Jurkat, Clone E6-1 (cell line): ENCODE measurements at places on chromosomes 12 and 14.

- no peak for DNase-seq
Observed at GRCh38 chr14:55074662-55075061, 23.2 kb downstream of the MAPK1IP1L start.

- no peak for DNase-seq
Observed at GRCh38 chr12:42756841-42757623, 167.5 kb upstream of the PRICKLE1 start.

GRCh38 chr12:95124106-95124505 lies 50.7 kb upstream of the NR2C1 start:
- no peak for DNase-seq

DNA sequence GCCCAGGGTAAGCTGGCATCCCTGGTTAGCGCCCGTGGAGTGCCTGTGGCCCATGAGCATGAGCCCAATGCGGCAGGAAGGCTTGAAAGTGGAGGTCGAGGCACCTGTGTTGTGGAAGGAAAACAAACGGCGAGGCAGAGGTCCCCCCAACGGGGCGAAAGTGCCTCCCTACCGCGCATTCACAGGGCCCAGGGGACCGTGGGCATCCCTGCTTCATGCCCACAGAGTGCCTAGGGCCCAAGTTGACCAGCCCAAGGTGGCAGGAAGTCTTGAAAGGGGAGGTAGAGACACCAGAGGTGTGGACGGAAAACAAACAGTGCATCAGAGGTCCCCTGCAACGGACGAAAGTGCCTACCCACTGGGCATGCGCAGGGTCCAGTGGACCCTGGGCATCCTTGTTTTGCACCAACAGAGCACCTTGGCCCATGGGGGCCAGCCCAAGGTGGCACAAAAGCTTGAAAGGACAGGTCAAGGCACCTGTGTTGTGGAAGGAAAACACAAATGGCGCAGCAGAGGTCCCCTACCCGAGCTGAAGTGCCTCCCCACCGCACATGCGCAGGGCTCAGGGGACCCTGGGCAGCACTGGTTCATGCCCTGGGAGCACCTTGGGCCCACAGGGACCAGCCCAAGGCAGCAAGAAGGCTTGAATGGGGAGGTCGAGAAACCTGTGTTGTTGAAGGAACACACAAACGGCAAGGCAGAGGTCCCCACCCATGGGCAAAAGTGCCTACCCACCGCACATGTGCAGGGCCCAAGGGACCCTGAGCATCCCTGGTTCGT lies 377.5 kb downstream of the ALG10 start:
- no peak for DNase-seq

DNA sequence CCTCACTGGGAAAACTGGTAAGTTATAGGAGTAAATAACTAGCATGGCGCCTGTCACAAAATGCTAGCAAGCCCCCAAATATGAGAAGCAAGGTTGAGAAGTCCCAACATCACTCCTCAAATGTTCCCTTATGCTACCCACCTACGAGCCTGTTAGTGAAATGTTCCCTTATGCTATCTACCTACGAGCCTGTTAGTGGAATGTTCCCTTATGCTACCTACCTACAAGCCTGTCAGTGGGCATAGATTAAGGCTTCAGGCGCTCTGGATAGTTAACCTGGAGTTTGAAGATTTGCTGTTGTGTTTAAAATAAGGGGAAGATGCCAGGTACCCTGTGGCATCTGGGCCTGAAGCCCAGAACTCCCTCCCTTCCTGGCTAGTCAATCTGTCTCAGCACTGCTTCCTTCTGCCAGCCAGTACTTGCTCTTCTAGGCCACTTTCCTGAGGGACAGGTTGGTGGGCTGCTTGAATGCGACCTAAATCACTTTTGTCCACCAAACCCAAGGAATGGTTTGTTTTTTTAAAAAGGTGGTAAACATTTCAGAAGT lies 67.1 kb upstream of the SINHCAF start:
- DNase-seq, result no peak

- DNase-seq, result no peak
Observed at GRCh38 chr14:34680806-34681479, 33.5 kb downstream of the CFL2 start.

GRCh38 chr12:41228066-41228820 lies 40.1 kb downstream of the PDZRN4 start:
- DNase-seq, result no peak

DNA sequence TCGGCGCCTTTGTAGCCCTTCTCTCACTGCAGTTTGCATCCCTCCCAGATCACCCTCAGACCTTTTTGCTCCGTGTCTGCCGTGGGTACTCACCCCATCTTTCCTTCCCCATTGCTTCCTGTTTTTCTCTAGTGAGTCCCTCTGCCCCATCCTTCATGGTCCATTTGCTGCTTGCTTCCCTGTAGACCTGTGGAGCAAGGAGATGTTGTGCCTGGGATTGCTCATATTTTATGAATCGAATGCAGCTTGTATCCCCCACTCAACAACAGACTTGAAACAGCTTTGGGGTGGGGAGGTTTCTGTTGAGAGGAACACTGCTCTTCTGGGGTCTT lies 661 bp downstream of the DENR start:
- no peak for DNase-seq

- no peak for DNase-seq
Observed at GRCh38 chr14:104598039-104598909, 6.3 kb downstream of the TMEM179 start.

GRCh38 chr12:57590864-57591781 lies at the start of gene PIP4K2C:
TSS of gene PIP4K2C (plus strand) at chr12:57591192. CDS start at chr12:57591290, 98 bp downstream.
- peak; percentile 40 for DNase-seq

- peak; percentile 70 for DNase-seq
Observed at GRCh38 chr12:11812586-11813437, 163.3 kb downstream of the ETV6 start.

DNA sequence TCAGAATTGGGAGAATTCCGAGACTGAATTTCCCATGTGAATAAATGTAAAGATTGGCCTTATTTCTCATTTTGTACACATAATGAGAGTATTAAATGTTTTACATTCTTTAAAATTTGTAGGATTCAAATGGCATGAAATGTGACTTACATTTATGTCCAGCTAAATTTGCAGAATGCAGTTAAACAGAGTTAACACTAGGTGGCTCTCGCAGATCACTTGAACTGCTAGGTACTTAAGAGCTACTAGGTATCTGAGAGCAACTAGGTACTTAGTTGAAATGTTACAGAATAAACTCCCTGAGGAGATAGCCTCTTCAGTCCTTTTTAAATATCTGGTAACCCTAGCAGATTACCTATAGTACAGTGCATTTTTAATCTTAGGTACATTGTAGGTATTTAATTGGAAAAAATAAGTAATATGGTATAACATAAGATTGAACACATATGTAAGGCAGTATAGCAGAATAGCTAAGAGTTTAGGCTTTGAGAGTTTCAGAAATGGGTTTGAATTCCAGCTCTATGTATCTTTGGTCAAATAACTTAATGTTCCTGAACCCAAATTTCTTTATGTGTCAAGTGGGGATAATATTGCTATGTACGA lies 73.8 kb downstream of the KIAA0586 start:
- DNase-seq, result peak; percentile 69

- no peak for DNase-seq
Observed at GRCh38 chr14:106666341-106666740, 1140.0 kb downstream of the TMEM121 start.

DNA sequence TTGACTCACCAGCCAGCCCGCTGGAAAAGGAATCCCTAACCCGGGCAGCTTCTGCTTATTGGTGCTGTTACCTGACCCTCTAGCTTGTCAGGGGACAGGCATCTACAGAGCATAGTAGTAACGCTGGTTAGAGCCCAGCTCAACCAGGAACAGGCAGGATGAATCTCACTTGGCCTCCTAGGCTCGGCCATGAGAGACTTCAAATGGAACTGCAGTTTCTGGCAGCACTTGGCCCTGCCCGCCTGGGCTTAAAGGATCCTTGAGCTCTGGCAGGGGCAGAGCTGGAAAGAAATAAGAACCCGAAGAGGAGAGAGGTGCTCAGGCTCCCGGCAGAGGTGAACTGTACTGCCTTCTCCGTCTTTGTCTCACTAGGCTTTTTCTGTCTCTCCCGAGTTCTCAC lies 2.3 kb upstream of the LHX5 start:
- no peak for DNase-seq

GRCh38 chr14:73759714-73760597 lies 45.8 kb upstream of the PNMA1 start:
- peak; percentile 90 for DNase-seq

GRCh38 chr12:81492131-81492720 lies 266.9 kb downstream of the PPFIA2 start:
- no peak for DNase-seq

DNA sequence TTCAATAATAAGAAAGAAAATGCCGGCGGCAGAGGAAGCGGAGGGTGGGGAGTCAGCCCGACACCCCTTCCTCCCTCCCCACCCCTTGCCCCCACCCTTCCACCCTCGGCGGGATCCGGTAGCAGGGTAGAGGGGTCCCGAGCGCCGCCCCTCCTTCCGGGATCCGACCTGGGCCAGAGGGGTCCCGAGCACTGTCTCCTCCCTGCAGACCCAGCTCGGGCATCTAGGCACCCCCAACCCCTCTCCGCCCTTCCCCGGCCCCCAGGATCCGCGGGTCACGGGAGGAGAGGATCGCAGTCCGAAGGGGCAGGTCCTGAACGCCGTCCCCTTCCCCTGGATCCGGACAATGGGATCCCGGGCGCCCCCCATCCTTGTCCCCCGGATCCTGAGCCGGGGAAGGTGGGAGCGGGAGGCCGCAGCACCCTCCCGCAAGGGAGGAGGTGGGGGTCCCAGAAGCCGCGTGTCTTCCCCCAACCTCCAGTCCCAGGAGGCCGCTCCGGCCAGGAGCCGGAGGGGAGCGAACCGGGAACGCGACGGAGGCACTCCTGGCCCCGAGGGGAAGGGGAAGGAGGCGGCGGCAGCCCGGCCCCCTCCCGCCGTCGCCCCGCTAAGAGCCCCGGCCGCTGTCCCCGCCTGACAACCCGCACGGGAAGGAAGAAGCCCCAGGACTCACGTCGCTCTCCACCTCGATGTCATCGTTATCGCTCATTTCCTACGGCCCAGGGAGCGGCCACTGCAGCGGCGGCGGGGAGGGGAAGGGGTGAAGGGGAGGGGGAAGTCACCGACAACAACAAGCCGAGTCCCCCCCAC lies 481 bp downstream of the MAX start:
- DNase-seq, result peak; percentile 26

- DNase-seq, result no peak
Observed at GRCh38 chr12:12357719-12358461, 1.0 kb downstream of the BORCS5 start.

GRCh38 chr12:104407922-104408321 lies 48.8 kb upstream of the CHST11 start:
- DNase-seq, result no peak

GRCh38 chr12:48969833-48970701 lies 1.5 kb downstream of the WNT10B start:
- DNase-seq, result no peak

GRCh38 chr14:87059060-87059839 lies 933.7 kb downstream of the GALC start:
- DNase-seq, result no peak

GRCh38 chr12:123026094-123026853 lies 45.8 kb downstream of the ARL6IP4 start:
- DNase-seq, result no peak

- DNase-seq, result no peak
Observed at GRCh38 chr12:18153826-18154225, 63.8 kb upstream of the RERGL start.

DNA sequence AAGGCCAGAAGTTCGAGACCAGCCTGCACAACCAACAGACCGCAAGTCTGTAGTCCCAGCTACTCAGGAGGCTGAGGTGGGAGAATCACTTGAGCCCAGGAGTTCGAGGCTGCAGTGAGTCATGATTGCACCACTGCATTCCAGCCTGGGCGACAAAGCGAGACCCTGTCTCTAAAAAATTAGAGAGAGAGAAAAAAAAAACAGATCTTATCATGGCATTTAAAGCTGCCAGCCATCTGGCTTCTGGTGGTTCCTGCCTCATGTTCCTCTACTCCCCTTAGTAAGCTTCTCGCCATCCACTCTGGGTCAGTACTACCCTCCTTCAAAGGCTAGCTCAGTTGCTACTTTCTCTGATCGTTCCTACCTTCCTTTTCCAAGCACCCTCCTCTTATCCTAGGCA lies 16.1 kb downstream of the CLSTN3 start:
- no peak for DNase-seq

GRCh38 chr12:24788886-24789285 lies 160.0 kb downstream of the BCAT1 start:
- no peak for DNase-seq

GRCh38 chr12:121580959-121581685 lies at the start of gene KDM2B:
TSS of gene KDM2B (minus strand) at chr12:121581023. CDS start at chr12:121580911, 112 bp downstream.
- no peak for DNase-seq

- DNase-seq, result no peak
Observed at GRCh38 chr12:14803830-14804160, 325 bp downstream of the C12orf60 start.

GRCh38 chr14:61564618-61565091 lies 130.7 kb upstream of the HIF1A start:
- DNase-seq, result no peak

GRCh38 chr14:81454572-81455218 lies 54.6 kb upstream of the STON2 start:
- DNase-seq, result no peak

GRCh38 chr12:77060136-77060882 lies 5.1 kb downstream of the E2F7 start:
- DNase-seq, result no peak

GRCh38 chr12:45696049-45696448 lies 33.5 kb upstream of the ARID2 start:
- no peak for DNase-seq

DNA sequence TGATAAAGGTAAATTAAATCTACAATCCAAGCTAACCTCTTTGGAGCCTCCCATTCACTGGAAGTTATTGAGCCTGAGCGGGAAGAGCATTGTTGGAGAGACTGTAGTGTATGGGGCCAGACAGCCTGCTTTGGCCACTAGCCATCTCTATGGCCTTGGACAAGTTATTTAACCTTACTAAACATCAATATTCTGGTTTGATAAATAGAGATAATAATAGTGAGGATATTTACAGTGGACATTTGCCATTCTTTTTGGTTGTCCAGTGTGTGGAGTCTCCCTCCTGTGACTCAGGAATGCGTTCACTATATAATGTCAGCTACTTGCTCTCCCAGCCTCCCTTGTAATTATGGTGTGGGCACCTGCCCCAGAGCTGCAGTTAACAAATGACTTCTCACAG lies 216.1 kb downstream of the SLC38A4 start:
- DNase-seq, result no peak

DNA sequence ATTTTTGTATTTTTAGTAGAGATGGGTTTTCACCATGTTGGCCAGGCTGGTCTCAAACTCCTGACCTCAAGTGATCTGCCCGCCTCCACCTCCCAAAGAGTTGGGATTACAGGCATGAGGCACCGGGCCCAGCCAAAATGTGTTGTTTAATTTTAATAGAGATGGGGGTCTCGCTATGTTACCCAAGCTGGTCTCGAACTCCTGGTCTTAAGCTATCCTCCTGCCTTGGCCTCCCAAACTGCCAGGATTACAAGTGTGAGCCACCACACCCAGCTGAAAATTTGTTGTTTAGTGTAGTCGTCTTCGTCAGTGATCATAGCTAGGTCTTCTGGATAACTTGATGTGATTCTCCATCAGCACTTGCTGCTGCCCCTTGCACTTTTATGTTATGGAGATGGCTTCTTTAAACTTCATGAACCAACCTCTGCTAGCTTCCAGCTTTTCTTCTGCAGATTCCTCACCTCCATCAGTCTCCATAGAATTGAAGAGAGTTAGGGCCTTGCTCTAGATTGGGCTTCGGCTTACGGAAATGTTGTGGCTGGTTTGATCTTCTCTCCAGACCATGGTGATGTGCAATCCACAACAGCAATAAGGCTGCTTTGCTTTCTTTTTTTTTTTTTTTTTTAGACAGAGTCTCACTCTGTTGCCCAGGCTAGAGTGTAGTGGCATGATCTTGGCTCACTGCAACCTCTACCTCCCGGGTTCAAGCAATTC lies 13.0 kb downstream of the ISCU start:
- DNase-seq, result no peak
